Esophagus muscularis mucosa (tissue), 4 donors: ENCODE measurements at places on chromosomes 3 and 15.

DNA sequence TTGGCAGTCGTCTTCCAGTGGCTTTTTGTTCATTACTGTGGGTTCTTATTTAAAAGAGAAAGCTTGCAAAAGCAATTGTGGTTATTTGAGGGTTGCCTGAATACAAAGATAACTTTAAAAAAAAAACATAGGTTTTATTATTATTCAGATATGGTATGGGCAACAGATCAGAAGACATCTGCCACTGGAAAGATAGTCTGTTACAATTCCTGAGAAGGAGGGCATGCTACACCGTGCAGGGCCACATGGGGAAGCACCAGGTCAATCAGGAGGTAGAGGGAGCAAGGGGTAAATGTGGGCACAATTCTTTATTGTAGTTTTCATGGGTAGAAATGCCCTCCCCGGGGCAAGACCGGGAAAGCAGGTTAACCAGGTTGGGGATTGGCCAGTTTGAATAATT is 46.5 kb downstream of the BBS4 start:
- peak; percentile 3 for DNase-seq

GRCh38 chr3:153901991-153902390 is 219.2 kb upstream of the ARHGEF26 start:
- no peak for DNase-seq

- DNase-seq, result no peak
These were observed 200.4 kb downstream of the WNT5A start for GRCh38 chr3:55286693-55287092.

GRCh38 chr3:20344400-20344959 is 158.5 kb upstream of the SGO1 start:
- no peak for DNase-seq

GRCh38 chr15:75425966-75426500 is 25.5 kb downstream of the SIN3A start:
- no peak for DNase-seq

- DNase-seq, result no peak
These were observed 80.3 kb downstream of the HMG20A start for GRCh38 chr15:77500989-77501388.

DNA sequence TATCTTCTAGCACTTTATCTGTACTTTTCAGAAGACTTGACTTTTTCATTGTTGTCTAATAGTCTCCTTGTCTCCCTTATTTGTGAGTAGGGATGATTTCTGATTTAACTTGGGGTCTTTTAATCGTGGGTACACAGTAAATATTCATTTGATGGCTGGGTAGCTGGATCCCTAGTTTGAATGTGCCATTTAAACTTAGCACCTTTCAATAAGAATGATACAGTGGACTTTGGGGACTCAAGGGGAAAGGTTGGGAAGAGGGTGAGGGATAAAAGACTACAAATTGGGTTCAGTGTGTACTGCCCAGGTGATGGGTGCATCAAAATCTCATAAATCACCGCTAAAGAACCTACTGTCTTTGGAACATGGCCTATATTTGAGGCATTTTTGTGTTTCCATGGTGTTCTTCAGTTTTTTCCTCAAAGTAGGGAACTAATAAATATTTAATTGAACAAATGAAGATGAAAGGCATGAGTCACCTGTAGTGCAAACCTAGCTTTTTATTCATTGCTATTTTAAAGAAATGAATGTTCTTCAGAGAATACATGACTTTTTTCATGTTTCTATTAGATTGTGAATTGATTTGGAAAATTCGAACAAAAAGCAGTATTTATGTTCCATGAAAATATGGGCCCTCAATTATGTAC is 12.1 kb downstream of the FNDC3B start:
- DNase-seq, result no peak

- DNase-seq, result no peak
These were observed 1.3 kb downstream of the ATP13A3 start for GRCh38 chr3:194485468-194485880.

DNA sequence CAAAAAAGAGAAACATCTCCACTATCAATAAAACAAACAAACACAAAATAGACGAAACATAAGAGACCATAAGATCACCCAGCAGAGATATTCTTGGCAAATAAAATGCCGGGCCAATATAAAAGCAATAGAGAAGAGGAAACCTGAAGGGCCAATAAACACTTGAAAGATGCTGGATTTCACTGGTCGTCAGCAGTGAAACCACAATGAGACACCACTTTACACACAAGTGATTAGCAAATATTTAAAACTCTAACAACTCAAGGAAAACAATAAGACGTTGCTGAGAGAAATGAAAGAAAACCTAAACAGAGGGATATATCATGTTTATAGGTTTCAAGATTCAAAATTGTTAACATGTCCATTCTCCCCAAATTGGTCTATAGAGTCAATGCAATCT is 148.5 kb downstream of the WDR76 start:
- DNase-seq, result no peak

DNA sequence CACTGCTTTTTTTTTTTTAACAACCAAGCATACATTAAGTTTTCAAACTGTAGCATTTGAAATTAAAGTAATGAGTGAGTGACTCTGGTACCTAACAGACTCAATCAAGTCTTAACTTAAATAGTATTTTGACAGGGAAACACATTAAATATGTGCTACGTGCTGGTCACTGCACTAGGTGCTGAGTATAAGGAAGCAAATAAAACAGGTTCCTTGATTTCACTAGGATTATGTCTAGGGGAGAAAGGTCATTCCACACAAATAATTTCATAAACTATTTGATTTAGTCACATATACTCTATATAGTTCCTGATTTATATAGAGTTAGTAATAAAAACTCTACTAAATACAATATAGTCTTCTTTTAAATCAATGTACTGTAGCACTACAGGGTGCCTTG is 89.4 kb downstream of the SUCLG2 start:
- no peak for DNase-seq

- no peak for DNase-seq
These were observed 4.3 kb downstream of the CADM2 start for GRCh38 chr3:84963137-84963536.
